ENCODE measurements at places on chromosomes 7 and 10.

GRCh38 chr10:71213761-71214440 is 1.5 kb downstream of the UNC5B start:
- DNase-seq = peak; percentile 90

DNA sequence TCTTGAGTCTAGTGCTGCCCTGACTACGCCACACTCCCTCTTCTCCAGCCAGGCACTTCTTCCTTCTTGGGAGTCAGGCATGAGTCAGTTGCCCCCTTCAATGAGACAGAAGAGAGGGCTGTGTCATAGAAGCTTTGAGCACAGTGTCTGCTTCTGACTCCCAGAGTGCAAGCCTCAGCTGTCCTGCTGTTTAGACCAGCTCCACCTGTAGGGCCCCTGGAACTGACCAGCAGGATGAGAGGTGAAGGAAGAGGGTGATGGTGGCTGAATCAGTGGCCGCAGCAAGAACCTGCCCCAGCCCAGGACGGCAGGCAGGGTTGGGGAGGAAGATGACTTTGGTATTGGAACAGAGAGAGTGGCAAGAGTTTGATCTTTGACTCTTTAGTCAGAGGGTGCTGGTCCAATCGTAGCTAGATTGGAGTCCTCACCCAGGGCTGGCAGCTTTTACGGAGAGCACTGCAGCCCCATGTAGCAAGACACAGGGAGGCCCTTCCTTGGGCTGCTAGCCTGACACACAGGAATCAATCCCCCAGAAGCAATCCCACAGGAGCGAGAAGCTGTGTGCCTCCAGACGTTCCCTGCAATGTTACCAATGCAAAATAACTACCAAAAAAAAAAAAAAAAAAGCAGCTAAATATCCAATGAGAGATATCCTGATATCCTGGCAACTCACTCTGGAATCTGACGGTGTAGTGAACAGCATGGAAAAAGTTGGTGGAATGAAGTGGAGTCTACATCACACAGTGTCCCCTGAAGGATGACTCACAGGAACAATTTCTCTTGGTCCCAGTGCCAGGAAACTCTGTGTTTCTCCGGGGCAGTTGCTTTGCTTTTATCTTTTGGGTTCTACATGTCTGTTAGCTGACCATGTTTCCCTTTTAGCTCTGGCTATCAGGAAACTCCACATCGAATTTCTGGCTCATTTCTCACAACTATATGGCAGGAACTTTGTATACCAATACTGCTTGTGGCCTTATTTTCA is 6.9 kb downstream of the C10orf62 start:
- DNase-seq = peak; percentile 49

DNA sequence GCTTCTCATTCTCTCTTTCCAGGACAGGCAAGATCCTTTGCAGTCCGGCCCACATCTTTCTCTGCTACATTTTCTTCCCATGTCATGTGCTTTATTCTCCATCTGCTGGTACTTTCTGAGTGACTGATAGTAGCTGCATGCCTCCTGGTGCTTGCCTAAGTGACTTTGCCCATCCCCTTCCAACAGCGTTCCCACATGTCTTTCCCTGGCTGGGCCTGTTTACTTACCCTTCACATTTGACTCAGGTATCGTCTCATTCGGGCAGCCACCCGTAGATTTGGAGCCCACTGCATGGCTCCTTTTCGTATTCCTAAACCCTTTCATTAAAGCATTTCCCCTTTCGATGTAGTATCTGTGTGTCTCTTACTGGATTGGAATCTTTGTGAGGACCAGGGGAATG is 24.6 kb downstream of the TYW1 start:
- no peak for DNase-seq

DNA sequence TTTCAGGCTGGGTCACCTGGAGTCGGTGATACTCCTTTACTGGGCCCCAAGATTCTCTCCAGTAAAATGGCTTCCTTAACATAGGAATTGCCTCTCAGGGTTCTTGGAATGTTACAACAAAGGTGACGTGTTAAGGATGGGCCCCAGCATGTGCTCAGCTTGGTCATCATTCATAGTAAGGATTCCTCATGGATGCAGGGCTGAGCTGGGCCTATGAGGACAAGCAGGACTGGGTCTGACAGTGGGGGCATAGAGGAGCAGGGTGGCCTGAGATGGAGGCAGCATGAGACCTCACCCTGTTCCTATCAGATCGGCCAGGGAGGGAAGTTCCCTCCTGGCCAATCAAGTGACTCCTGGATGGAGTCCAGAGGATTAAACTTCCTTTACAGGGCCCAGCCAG is 12.8 kb upstream of the MBL2 start:
- no peak for DNase-seq

DNA sequence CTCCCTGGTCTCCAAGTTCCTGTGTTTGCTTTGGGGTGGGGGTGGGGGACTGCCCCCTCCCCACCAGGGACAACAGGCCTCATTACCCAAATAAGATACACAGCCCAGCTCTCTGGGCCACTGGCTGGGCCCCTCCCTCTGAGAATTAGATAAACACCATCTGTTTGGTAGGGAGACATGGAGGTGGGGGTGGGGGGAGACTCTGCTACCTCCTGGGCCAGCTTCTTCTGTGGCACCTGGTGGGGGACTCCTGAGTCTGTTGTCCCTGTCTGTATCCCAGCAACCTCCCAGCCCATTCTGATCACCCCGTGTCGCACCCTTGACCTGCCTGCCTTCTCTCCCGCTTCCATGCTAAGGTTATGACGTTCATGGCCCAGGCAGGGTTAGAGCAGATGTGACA is 5.8 kb downstream of the MLXIPL start:
- no peak for DNase-seq

DNA sequence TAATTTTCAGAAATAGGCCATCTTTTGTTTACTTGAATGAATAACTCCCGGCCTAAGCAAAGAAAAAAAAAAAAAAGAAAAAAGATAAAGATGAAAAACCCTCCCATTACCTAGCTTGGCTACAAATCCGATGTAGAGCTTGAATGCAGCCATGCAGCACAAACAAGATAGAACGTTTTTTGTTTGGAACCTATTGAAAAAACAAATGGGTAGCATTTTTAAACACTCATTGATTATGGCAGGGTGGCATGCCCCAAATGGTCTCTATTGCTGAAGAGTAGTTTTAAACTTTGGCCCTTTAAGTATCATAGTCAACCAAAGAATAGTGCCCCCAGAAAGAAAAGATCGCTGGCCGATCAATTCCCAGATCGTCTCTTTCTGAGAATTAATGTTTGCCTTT is 84.4 kb downstream of the VTI1A start:
- DNase-seq = no peak

- no peak for DNase-seq
Measured at GRCh38 chr7:108235451-108236061, 105.4 kb upstream of the LAMB4 start.

DNA sequence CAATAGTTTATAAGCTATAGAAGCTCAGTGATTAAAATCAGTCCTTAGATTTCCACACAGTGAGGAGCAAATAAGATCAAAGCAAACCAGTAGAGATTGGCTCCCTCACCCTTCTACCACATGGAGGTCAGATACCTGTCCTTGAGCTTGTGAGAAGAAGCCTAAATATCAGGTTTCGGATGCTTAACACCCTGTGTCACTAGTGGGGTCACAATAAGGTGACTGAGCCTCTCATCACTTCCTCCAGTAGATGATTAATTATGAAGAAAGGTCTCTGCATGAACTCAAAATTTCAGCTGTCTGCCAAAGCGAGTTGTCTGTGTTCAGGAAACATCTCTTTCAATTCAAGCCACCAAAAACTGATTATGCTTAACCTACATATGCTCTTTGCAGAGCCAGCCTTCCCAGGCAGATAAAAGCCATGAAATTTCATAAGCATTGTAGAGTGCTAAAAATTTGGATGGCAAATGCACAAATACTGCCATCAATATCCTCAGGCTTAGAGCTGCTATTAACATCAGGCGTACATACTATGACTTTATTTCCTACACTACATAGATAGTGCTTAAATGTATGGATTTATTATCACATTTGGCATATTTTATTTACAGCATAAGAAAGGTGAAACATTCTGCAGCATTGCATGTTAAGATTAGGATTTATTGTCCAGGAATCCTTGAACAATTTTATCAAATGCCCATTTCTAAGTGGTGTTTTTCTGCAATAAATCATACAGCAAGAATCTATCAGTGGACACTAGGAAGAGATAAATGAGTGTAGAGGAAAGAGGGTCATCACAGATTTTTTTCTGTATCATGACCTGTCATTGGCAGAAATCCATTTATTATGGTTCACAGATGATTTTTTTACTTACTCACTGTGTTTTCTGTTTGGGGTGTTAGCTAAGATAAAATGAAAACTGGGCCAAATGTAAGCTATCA is 285.1 kb upstream of the SP8 start:
- DNase-seq = no peak

Data from GM04504 (cell line).